ENCODE measurements at places on chromosomes 3 and 15. TPM values are rescaled to one million over a fixed set of nuclear protein-coding genes. Genes with fewer than 3 reads are reported as not detected.

DNA sequence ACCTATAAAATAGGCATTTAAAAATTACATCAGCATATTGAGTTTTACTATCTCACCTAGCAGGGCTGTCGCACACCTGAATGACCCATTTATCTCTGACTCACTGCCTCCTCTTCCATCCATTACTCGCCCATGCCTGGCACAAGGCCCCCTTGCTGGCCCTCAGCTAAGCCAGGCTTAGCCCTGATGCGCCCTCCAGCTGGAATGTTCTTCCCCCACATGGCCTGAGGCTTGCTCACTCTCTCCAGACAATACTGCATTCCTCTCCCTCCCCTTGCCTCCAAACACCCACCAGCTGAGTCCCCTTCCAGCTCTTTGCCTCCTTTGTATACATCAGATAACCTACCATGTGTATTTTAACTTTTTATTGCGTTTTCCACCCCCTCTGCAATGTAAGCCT is 7.2 kb downstream of the SH3BP5 start:
- peak; percentile 63 for DNase-seq
- H3K4me3 ChIP-seq: peak overlapping the region; percentile 1
- H3K4me1 ChIP-seq: peaks cover 79% of the 10 kb centered on the region
- no peaks in the 10 kb centered on the region for H3K27me3 ChIP-seq
- peaks cover 12% of the 10 kb centered on the region for H3K36me3 ChIP-seq

- H3K36me3 ChIP-seq: no peaks in the 10 kb centered on the region
- DNase-seq: no peak
- H3K4me1 ChIP-seq: peaks cover 14% of the 10 kb centered on the region
- no peak overlapping the region for H3K27ac ChIP-seq
- no peak overlapping the region for H3K4me3 ChIP-seq
These were observed 25.2 kb upstream of the SLCO2A1 start for GRCh38 chr3:134054881-134055280.

DNA sequence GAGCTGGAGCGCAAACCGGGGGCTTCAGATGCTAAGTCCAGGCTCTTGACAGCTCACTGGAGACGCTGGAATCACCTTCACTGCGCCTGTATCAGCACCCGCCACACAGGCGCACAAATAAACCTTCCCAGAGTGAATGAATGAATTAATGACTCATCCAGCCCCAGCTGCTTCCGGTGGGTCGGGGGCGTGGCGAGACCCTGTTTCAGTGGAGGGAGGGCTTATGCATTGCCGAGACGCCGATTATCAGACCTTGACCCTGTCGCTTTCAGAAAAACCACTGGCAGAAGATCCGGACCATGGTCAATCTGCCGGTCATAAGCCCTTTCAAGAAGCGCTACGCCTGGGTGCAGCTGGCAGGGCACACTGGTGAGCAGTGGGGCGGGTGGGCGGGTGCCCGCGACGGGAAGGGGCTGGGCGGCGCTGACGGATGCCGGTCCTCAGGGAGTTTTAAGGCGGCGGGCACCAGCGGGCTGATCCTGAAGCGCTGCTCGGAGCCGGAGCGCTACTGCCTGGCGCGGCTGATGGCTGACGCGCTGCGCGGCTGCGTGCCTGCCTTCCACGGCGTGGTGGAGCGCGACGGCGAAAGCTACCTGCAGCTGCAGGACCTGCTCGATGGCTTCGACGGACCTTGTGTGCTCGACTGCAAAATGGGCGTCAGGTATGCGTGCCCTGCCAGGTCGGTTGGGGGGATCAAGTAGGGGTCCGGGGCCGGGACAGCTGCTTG is 7.7 kb downstream of the ITPKA start:
- DNase-seq: no peak
- no peak overlapping the region for H3K27ac ChIP-seq
- H3K27me3 ChIP-seq: peaks cover 99% of the 10 kb centered on the region
- H3K4me1 ChIP-seq: peaks cover 15% of the 10 kb centered on the region

GRCh38 chr15:35722501-35722900 is 176.5 kb upstream of the DPH6 start:
- no peak overlapping the region for H3K4me3 ChIP-seq
- no peaks in the 10 kb centered on the region for H3K27me3 ChIP-seq
- peaks cover 51% of the 10 kb centered on the region for H3K4me1 ChIP-seq

- H3K36me3 ChIP-seq: no peaks in the 10 kb centered on the region
- peaks cover 4% of the 10 kb centered on the region for H3K27me3 ChIP-seq
- no peak overlapping the region for H3K4me3 ChIP-seq
- DNase-seq: no peak
- H3K4me1 ChIP-seq: peaks cover 17% of the 10 kb centered on the region
These were observed 201.8 kb downstream of the CACNA2D3 start for GRCh38 chr3:54324103-54324502.

Gene ARL14
- not detected for total RNA-seq

GRCh38 chr15:31504462-31504839 is 177.8 kb downstream of the KLF13 start:
- H3K36me3 ChIP-seq: no peaks in the 10 kb centered on the region
- peaks cover 8% of the 10 kb centered on the region for H3K27me3 ChIP-seq
- H3K4me3 ChIP-seq: no peak overlapping the region

- no peaks in the 10 kb centered on the region for H3K27me3 ChIP-seq
- peaks cover 28% of the 10 kb centered on the region for H3K36me3 ChIP-seq
- no peaks in the 10 kb centered on the region for H3K4me1 ChIP-seq
- no peak overlapping the region for H3K27ac ChIP-seq
- H3K4me3 ChIP-seq: no peak overlapping the region
These were observed 17.3 kb downstream of the RNF168 start for GRCh38 chr3:196486263-196486662.
